ENCODE measurements at places on chromosomes 6 and 20. TPM values are rescaled to one million over a fixed set of nuclear protein-coding genes. Genes with fewer than 3 reads are reported as not detected.
A peak's percentile ranks its signal among the peaks of the same experiment; 100 is the strongest.

COL21A1 gene
- 20.5 TPM for total RNA-seq

GRCh38 chr6:34206726-34207125 lies 29.9 kb upstream of the HMGA1 start:
- H3K4me1 ChIP-seq, result no peaks in the 10 kb centered on the region
- no peak overlapping the region for H3K27ac ChIP-seq
- H3K36me3 ChIP-seq, result no peaks in the 10 kb centered on the region
- peaks cover 5% of the 10 kb centered on the region for H3K27me3 ChIP-seq
- H3K4me3 ChIP-seq, result no peak overlapping the region

DNA sequence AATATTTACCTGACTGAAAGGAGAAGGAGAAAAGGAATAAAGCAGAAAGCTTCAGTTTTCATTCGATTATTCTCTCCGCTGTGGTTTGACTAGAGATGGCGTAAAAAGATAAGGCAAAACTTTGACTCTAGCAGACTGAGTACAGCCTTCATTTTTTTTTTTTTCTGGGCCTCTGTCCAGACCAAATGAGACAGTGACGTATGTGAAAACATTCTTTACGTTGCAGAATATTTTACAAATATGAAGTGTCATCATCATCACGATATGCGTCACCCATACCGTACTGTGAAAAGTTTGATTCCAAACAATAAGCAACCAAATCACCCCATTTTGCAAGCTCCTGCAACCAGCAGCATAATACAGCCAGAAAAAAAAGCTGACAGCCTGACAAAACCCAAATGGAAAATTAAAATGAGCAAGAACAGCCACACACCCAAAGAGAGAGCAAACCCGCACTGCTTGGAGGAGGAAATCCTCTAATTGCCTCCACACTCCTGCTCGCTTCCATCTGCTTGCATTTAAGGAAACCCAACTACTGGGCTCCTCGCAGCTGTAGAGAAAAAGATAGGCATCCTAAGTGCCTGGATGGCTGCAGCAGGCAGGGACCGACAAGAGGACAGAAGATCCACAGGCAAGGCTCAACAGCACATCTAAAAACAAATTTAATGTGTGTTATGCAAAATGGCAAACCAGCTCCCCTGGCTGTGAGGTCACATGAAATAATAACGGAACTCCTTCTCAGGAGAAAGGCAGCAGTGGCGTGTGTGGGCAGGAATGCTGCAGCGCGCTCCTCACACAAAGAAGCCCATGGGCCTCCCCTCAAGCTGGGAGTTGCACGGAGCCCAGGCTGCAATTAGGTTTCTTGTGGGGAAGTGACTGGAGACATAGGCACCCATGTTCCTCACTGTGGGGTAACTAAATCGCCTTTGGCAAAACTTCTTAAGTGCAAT lies 113.1 kb downstream of the FYN start:
- peaks cover 6% of the 10 kb centered on the region for H3K36me3 ChIP-seq
- no peak overlapping the region for H3K4me3 ChIP-seq
- peaks cover 13% of the 10 kb centered on the region for H3K4me1 ChIP-seq
- H3K27ac ChIP-seq, result no peak overlapping the region

- peaks cover 2% of the 10 kb centered on the region for H3K36me3 ChIP-seq
- no peak for DNase-seq
- H3K27ac ChIP-seq, result no peak overlapping the region
- H3K4me3 ChIP-seq, result no peak overlapping the region
Measured at GRCh38 chr6:80276861-80277260, 170.4 kb downstream of the BCKDHB start.

DNA sequence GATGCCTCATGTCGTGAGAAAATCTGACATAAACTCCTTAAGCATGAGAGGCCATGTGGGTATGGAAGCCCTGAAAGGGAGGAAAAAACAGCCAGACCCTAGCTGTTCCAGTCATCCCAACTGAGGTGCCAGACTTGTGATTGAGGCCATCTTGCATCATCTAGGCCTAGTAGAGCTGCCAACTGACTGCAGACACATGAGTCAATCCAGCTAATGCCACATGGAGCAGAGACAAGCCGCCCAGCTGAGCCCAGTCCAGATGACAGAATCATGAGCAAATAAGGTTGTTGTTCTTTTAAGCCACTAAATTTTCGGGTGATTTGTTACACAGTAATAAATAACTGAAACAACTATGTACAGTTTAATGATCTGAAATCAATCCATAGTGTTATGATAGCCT lies 680.9 kb downstream of the MAFB start:
- no peak for DNase-seq
- H3K36me3 ChIP-seq, result no peaks in the 10 kb centered on the region
- no peak overlapping the region for H3K27ac ChIP-seq
- no peak overlapping the region for H3K4me3 ChIP-seq

DNA sequence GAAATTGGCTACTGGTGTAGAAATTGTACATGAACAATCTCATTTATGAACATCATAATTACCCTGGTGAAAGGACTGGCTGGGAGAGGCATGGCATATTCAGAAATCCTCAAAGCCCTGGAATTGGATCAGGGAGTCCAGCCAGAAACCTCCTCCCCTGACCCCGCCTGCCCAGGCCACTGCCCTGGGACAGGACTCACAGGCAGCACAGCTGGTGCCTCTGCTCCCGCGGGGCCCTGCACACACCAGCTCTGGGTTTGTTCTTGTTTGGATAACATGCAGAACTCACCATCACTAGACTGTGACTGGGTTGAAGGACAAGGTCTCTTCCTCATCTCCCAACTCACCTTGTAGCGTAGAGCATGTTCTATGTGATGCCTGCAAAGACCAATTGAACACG lies 56.2 kb downstream of the AGPAT4 start:
- DNase-seq, result no peak
- H3K27me3 ChIP-seq, result no peaks in the 10 kb centered on the region
- H3K36me3 ChIP-seq, result peaks cover 52% of the 10 kb centered on the region
- no peak overlapping the region for H3K4me3 ChIP-seq

DNA sequence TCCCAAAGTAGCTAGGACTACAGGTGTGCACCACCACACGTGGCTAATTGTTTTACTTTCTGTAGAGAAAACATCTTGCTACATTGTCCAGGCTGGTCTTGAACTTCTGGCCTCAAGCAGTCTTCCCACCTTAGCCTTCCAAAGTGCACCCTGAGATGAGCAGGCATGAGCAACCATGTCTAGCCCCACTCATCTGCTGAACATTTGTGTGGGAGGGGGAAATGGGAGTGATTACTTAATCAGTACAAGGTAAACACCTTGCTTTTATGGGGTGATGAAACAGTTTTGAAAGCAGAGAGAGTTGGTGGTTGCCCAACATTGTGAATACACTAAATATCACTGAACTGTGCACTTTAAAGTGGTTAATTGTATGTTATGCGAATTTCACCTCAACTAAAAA lies 5.3 kb downstream of the APMAP start:
- no peaks in the 10 kb centered on the region for H3K27me3 ChIP-seq
- H3K4me3 ChIP-seq, result no peak overlapping the region
- peaks cover 16% of the 10 kb centered on the region for H3K4me1 ChIP-seq
- H3K36me3 ChIP-seq, result peaks cover 10% of the 10 kb centered on the region
- no peak overlapping the region for H3K27ac ChIP-seq

DNA sequence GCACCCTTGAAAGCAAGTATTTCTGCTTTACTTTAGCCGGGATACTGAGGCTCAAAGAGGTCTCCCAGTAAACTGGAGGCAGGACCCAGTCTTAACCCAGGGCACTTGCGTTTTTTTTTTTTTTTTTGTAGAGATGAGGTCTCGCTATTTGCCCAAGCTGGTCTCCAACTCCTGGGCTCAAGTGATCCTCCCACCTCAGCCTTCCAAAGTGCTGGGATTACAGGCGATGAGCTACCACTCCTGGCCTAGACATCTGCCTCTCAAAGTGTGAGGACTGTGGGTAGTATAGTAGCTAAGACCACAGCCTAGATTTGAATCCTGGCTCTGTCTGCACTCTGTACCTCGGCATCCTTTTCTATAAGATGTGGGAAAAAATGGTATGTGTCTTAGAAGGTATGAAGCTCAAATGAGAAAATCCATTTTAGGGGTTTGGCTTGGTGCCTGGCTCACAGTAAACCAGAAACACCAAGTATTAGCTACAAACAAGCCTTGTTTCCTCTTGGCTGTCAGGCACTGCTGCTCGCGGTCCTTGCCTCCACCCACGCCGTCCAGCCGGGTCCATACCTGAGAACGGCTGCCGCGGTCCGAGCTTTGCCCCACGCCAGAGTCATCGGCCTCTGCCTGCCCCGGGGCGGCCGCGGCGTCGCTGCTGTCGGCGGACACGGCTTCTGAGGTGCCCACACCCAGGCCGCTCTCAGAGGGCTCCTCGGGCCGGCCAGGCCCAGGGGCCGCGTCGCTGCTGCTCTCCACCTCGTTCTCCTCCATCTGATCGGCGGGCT lies 1.2 kb downstream of the ZNF335 start:
- peaks cover 9% of the 10 kb centered on the region for H3K4me1 ChIP-seq
- H3K27ac ChIP-seq, result peak overlapping the region; percentile 77
- H3K27me3 ChIP-seq, result peaks cover under 1% of the 10 kb centered on the region
- peak overlapping the region; percentile 92 for H3K4me3 ChIP-seq
- DNase-seq, result no peak

BTN1A1 gene
- 1.6 TPM for total RNA-seq

DNA sequence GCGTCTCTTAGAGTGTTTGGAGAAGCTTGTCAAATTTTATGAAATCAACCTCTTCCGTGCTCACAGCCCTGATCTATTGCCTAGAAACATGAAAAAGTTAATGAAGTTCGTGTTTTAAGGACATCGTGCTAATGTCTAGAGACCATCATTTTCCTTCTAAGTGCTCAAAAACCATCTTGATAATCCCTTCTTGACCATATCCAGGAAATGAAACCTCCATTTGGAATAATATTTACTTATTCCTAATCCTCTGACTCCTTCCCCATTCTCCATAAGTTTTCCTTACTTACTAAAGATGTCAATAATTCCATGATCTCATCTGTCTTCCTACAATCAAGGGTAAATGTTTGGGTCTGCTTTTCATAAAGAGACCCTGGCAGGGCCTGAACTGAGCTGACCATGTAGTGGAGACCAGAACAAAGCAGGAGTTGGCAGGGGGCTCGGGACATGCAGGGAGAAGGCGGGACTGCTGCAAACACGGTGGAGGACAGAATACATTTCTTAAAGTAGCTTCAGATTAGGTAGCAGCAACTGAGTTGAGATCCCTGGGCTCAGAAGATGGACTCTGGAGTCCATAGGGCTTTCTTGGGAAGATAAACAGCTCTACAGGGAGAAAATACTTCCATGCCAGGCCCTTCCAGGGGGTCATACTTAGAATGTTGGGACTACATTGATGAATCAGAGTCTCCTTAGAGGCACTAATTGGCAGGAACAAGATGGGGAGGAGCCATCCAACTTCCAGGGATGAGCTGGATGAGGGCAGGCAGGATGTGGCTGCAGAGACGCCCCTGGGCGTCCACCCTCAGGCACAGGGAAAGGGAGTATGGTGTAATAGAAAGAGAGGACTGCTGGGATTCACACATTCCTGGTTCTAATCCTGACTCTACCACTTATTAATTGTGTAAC lies 100.7 kb downstream of the RIN2 start:
- H3K4me1 ChIP-seq, result peaks cover 10% of the 10 kb centered on the region
- no peak overlapping the region for H3K4me3 ChIP-seq
- H3K36me3 ChIP-seq, result peaks cover 14% of the 10 kb centered on the region
- no peak overlapping the region for H3K27ac ChIP-seq

GRCh38 chr20:49785149-49785851 lies 27.3 kb upstream of the SLC9A8 start:
- H3K36me3 ChIP-seq, result no peaks in the 10 kb centered on the region
- H3K4me1 ChIP-seq, result no peaks in the 10 kb centered on the region
- DNase-seq, result no peak

DNA sequence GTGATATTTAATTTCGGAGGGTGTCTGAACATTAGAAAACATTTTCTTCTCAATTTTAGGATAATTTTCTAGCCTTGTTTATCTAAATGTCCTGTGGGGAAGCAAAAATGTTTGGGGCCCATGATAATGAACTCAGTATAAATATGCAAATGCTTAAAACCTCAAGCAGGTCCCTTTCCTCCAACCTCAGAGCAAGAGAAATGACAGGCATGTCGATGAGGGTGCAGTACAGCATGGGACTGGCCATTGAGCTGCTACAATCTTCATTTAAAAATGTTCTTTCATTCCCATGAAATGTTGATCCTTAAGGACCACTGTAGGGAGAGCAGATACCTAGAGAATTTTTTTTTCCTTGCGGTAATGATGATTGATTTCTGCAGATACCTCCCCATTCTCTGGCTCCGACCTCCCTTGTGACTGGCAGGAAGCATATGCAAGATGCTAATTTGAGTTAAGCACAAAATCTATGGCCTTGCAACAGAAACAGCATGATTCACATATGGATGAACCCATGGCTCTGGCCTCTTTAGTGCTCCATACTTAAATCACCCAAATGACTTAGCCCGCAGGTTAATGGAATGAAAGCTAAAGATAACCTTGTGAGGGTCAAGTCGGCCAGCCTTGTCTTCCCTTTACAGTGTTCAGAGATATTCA lies 243.3 kb downstream of the SOX4 start:
- DNase-seq, result no peak
- peaks cover 15% of the 10 kb centered on the region for H3K4me1 ChIP-seq
- peak overlapping the region; percentile 66 for H3K27ac ChIP-seq
- peaks cover 20% of the 10 kb centered on the region for H3K36me3 ChIP-seq

TP53TG5 gene
- not detected for total RNA-seq

GRCh38 chr6:25053875-25054371 lies 118.2 kb upstream of the RIPOR2 start:
- DNase-seq, result no peak
- no peaks in the 10 kb centered on the region for H3K27me3 ChIP-seq
- no peak overlapping the region for H3K27ac ChIP-seq
- no peaks in the 10 kb centered on the region for H3K4me1 ChIP-seq
- no peaks in the 10 kb centered on the region for H3K36me3 ChIP-seq
- H3K4me3 ChIP-seq, result no peak overlapping the region

ZNF334 gene
- total RNA-seq, result 38.0 TPM

NHLRC1 gene
- 0.60 TPM for total RNA-seq

DNA sequence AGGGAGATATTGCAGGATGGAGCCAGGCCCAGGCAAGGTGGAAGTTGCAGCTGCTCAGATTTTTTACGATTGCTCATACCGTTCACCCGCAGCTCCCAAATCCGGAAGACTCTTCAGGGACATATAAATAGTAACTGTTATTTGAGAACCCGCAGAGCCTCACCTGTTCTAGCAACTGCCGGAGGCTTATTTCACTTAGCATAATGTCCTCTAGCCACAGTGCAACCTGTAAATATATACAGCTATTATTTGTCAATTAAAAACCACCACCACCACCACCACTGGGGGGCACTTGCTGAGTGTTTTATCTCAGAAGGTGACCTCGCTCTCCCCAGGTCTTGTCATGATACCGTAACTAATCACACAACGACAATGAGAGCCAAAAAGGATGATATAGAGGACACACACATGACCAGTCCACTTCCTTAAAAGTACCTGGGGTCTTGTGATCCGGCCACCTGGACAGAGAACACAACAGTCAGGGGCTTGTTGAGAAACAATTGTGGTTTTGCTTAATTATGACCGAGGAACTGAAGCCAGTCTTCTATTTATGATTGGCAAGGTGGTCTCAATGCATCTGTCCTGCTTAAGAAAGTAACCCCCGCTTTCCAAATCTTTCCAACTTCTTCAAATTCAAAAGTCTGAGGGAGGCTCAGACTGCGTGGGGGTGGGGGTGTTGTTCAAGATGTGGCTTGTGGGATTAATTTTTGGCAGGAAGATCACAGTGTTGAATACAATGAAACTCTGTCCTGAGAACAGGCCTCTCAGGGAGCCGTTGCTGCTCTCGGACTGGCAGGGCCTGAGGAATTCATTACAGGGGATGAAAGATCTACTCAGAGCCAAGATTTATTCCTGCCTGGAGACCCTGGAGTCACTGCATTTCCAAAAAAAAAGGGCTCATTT lies 107.7 kb upstream of the PRND start:
- no peaks in the 10 kb centered on the region for H3K4me1 ChIP-seq
- H3K4me3 ChIP-seq, result no peak overlapping the region
- H3K36me3 ChIP-seq, result no peaks in the 10 kb centered on the region
- no peak overlapping the region for H3K27ac ChIP-seq
